Stimulated activated CD4-positive, alpha-beta T cell treated with anti-CD3 and anti-CD28 coated beads, TNF-alpha, amount 100 ng/mL, for 48 hours (primary cell): ENCODE measurements at places on chromosomes 2 and 18.

GRCh38 chr2:221943076-221943810 is 355.6 kb downstream of the PAX3 start:
- DNase-seq, result no peak

DNA sequence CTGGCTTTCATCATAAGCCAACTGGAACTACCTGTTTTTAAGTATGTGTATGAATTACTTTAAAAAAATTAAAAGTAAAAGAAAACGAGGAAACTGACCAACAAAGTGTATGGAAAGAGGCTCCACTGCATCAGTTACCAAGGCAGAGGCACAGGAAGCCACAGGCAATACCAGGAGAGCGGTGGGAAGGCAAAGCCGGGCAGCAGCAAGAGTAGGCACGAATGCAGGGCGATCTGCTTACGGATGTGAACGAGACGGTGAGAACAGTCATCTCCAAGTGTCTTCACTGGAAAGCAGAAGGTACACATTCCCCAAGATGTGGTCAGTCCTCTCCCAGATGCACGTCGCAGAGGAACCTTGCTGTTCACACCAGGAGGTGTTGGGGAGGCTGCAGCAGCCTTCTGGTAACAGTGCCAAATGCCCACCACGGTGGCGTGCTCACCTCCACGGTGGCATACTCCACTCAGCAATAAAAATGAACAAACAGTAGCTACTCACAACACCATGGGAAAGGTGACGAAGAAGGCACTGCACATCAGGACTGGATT is 43.1 kb downstream of the HS6ST1 start:
- DNase-seq, result no peak

GRCh38 chr2:205957452-205958154 is 128.4 kb downstream of the INO80D start:
- no peak for DNase-seq

DNA sequence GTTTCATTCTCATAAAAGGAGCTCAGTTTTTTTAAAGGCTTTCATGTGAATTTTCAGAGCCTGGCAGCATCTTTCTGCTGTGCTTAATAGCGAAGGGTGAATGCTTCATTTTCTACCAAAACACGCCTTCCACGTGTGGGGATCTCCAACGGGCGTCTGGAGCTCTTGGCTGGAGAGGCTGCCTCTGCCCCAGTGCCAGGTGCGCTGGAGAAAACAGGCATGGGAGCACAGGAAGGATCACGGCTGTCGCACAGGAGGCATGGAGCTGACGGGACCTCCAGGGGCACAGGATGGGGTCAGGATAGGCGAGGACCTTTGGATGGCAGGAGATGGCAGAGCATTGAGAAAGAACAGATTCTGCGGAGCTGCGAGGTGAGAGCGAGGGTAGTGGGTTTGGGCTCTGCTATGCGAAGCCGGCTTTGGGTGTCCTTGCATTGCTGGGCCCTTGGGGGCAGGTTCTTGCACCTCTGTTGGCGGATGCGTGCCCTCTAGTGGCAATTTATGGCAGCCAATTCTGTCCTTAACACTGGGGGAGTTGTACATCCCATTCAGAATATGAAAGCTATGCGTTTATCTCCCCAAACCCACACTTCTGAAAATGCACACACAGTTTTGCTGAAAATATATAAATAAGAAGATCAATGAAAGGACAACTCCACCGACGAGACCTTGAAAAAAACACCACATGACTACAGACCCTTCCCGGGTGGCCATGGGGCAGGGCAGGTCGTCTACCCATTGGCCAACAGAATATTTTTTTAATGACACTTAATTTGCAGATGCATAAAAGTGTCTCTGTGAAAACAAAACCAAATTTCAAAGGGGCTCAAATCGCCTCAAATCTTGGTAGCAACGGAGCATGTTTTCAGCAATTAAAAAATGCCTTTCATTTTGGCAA is 90.4 kb upstream of the SLC35G4 start:
- DNase-seq, result no peak

GRCh38 chr2:236535024-236535423 is 34.6 kb upstream of the ACKR3 start:
- no peak for DNase-seq

- no peak for DNase-seq
Observed at GRCh38 chr18:74216661-74217110, 68.4 kb downstream of the TIMM21 start.

DNA sequence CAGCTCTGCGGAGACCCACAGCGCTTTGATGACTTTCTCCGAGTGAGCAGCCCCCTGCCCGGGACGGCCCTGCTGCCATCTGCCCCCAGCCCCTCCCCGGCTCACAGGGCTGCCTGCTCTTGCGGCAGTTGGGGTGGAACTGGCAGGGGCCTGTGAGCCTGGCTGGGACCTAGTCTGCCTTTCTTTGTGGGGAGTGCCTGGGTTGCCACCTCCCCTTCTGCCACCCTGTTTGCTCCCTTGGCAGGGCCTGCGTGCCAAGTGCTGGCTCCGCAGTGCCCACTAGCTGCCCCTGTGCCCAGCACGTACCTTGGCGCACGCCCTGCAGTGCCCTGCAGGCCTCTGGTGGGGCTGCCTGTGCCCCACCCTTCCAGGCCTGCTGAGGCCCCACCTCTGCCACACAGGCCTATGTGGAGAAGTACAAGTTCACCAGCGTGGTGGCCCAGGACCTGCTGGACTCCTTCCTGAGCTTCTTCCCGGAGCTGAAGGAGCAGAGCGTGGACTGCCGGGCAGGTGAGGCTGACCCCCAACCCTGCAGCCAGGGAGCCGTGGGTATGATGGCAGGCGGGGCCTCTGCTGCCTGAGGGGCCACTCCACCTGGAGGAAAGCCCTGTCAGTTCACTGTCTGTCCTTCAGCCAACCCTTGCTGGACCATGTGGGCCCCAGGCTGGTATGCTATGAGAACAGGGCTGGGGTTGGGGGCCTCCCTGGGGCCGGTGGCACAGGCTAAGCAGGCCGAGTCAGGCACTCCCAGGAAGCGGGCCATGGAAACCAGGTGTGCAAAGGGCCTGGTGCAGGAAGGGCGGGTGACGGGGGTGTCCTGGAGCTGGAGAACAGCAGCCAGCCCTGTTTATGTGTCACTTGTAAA is 7.0 kb downstream of the RNPEPL1 start:
- DNase-seq, result no peak
